AG10803 (cell line): ENCODE measurements at places on chromosomes 4 and X.

GRCh38 chr4:119728692-119729593, 100.3 kb upstream of the PDE5A start:
- peak; percentile 9 for DNase-seq

DNA sequence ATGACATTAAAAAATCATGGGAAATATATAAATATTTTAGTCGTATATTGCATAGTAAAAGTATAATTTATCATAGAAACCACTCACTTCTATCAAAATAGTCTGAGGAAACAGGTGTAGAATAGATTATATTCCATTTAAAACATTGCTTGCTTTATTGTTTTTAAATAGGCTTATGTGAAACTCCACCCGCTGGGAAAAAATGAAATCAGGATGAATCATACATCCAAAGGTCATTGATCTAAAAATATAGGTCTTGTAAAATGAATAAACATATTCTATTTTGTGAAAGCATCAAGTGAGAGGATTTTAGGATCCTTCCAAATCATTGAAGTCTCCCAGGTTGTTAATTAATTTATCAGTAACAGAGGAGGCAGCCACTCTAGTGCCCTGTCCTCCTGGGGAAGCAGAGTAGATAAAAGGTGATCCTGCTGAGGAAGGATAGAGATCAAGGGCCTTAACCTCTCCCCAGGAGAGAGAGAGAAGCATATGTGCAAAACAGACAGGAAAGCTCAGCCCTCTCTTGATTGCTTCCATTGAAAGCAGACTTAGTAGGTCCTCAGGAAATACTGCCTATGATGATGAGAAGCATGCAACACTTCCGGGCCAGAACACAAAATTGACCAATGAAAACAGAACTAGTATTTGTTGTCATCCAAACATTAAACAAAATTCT, 96.8 kb upstream of the MAP9 start:
- no peak for DNase-seq

GRCh38 chr4:89906777-89907521, 12.3 kb downstream of the MMRN1 start:
- DNase-seq: no peak

DNA sequence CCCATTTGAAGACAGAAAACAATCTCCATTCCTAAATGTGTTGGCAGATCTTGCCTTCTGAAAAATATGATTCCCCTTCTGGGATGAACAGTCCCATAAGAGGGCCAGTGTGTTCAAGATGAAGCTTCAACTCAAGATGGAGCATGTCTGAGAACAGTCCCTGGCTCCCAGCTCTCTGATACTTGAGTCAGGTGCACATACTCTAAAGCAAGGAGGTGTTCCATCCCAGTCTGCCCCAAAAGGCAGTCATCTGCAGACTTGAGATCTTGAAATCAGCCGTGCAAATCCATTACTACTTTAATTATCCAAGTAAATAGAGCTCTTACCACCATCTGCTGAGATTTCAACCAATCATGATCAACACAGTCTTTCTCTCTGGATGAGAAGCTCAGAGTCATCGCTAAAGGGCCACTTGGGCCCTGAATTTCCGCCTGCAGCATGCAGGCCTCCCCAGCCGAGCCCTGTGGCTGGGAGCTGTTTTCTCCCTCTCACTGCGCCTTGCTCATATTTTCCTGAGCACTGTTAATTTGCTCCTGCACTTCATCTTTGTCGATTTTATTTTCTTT, 22.2 kb downstream of the CCDC149 start:
- no peak for DNase-seq

DNA sequence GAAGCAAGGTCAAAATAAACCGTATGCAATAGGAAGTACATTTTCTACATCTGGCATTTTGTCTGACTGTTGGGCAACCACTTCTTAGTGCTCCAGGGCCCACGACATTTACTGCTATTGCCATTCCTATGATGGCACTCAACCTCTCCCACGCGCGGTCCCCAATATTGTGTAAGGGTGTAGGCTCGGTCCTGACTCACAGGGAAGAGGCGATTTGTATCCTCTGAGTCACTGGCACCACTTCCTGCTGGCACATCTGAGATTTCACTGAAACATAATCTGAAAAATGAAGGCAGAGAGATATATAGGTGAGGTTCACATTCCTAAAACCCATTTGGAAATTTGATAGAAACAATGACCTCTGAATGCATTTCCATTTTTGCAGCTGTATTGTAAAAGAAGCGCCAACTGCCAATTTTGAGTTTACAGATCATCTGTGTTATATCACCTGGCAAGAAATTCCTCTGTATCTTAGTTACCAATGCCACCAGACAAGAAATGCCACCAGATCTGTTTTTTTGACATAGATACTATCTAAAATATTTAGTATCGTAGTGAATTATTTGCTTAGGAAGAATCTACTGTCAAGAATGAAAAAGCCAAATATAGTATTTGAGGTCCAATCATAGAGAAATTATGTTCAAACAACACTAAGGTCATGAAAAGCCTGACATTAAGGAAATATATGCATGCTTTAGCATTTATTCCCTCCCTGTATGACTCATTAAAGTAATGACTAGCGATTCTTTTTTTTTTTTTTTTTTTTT, 9.8 kb downstream of the EREG start:
- DNase-seq: peak; percentile 92

GRCh38 chr4:86506591-86506990, 87.5 kb upstream of the PTPN13 start:
- DNase-seq: no peak

DNA sequence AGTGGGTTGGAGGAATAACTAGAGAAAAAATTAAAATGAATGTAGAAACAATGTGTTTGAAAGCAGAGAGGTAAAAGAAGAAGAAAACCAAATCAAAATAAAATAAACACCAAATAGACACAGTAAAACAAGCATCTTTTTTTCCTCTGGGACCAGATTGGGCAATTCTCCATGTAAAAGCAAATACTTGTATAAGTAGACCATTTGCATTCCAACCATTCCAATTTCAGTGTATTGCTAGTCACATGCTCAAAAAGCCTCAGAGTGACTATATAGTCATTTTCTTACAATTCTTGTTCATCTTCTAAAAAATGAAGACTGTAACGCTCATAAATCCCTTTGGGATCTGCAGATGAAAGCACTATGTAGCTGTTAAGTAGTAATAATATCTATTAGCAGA, 969.5 kb downstream of the PCDH18 start:
- no peak for DNase-seq

GRCh38 chr4:79362626-79363025, 36.8 kb upstream of the NAA11 start:
- no peak for DNase-seq

DNA sequence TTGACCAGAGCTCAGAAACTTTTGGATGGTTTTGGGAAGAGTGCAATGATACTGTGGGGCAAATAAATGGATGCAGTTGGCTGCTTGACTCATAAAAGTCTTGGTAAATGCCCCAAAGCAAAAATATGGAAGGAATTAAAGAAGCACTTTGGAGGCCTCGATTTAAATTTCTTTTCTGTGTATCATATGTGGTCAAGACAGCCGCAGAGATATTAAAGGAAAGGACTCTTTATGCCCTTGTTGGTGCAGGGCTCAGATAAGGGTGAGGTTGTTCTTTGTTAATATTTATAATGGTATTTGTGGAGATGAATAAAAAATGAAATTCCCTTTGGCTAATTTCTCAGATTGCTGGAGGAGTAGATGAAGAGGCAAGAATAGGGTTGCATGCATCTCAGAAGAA, 90.2 kb downstream of the NHS start:
- DNase-seq: peak; percentile 51

GRCh38 chrX:68190799-68191198, 242.5 kb downstream of the OPHN1 start:
- DNase-seq: no peak

GRCh38 chrX:40088299-40088625, 9.5 kb downstream of the BCOR start:
- DNase-seq: no peak

GRCh38 chrX:14915596-14915995, 42.4 kb downstream of the MOSPD2 start:
- no peak for DNase-seq

- DNase-seq: no peak
Observed at GRCh38 chr4:1405636-1406393, 427 bp downstream of the NKX1-1 start.

- DNase-seq: no peak
Observed at GRCh38 chr4:62023633-62024032, 823.5 kb downstream of the ADGRL3 start.

- DNase-seq: no peak
Observed at GRCh38 chr4:146310319-146311021, 96.1 kb downstream of the REELD1 start.

GRCh38 chr4:1737666-1738065, 16.3 kb downstream of the TACC3 start:
- no peak for DNase-seq

- DNase-seq: peak; percentile 93
Observed at GRCh38 chr4:138275963-138276621, 33.9 kb upstream of the SLC7A11 start.

DNA sequence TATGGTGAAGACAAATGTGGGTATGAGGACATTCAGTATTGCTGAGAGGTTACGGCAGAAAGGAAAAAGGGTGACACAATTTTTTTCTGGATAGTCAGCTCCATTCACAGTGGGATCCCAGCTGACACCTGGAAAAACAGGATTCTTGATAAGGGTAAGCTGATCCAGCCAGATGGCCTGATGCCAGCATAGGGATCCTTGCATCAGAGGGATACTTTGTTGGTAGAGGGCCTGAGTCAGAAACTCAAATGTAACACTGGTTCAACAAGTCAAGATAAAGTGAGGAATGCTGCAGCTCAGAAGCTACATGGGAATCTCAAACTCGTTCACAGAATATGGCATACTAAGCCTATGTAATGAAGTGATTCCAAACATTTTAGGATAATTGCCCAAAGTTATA, 726.7 kb downstream of the C4orf33 start:
- DNase-seq: no peak

DNA sequence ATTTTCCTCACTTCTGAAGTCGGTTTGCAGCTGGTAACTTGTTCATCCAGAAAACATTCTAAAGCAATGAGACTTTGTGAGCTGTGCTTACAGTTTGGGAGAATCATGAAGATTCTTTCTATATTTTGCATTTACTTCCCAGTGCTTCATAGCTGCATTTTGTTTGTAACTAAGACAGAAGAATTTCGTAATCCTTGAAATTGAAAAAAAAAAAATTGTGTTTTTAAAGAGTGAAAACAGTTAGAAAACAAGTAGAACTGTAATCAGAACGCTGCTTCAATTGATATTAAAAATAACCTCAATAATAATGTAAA, 392.4 kb downstream of the UNC5C start:
- DNase-seq: no peak

GRCh38 chr4:169377367-169377766, 106.6 kb upstream of the SH3RF1 start:
- no peak for DNase-seq

DNA sequence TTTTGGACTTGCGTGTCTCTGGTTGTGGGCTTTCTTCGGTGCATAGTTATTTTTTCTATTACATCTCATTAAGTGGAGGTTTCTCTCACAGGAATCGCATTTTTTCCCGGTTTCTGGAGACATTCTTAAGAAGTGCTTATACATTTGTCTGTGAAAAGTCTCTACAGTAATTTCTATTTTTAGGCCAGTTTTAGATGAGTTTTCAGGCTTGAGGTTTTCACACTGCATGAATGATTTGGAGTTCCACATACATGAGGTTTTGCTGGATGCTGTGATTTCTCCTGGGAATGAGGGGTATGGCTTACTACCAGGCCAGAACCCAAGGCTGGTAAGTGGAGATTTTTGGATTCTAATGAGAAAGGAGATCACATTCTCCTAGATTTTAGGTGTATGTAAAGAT, 422.6 kb upstream of the SLIT2 start:
- no peak for DNase-seq

DNA sequence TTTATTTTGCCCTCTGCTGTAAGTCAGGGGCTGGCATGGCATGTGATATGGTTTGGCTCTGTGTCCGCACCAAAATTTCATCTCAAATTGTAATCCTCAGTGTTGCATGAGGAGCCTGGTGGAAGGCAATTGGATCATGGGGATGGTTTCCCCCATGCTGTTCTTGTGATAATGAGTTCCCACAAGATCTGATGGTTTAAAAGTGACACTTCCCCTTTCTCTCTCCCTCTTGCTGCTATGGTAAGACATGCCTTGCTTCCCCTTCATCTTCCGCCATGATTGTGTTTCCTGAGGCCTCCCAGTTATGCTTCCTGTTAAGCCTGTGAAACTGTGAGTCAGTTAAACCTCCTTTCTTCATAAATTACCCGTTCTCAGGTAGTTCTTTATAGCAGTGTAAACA, 72.0 kb upstream of the MSX1 start:
- no peak for DNase-seq

- no peak for DNase-seq
Observed at GRCh38 chr4:183430317-183430993, 14.0 kb upstream of the CDKN2AIP start.
